ENCODE measurements at places on chromosomes 13 and 19.

DNA sequence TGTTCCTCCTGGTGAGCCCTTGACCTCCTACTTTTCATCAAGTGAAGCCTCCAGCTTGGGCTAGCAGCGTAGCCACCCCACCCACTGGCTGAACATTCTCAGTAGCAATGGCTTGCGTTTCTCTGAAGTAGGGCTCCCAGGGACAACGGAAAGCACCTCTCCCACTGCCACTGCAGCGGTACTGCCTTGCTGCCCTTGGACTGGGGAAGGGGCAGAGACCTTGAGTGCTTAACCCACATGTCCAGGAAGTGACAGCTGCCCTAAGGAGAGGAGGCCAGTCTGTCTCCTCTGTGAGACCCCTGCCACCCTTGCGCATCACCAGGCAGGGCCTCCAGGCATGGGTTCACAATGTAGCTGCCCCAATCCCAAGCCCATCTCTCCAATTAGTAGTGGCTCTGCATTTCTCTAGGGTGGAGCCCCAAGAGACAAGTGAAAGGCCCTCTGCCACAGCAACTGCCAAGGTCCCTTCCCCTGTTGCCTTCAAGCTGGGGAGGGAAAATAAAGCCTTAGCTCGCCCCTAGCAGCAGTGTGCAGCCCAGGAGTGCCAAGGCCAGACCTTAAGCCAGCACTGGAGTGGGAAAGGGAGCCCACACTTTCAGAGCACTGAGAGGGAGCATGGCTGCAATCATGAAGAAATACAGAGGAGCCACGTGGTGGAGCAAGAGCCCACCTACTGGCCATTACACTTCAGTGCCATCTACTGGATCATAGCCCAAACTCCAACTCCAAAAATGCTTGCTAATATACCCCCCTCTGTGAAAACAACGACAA is 175.9 kb upstream of the TRPC4 start:
- no peak for DNase-seq

DNA sequence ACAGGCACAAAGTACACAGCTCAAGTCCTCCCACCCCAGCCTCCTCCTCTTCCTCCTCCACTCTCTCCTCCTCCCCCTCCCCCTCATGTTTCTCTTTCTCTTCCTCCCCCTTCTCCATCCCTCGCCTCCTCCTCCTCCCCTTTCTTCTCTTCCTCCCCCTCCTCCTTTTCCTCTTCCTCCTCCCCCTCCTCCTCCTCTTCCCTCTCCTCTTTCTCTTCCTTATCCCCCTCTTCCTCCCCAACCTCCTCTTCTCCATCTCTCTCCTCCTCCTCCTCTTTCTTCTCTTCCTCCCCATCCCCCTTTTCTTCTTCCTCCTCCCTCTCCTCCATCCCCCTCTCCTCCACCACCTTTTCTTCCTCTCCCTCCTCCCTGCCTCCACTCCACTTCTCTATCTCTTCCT is 276.3 kb upstream of the TSHZ3 start:
- DNase-seq, result no peak

- DNase-seq, result no peak
These were observed 223.9 kb downstream of the LHFPL6 start for GRCh38 chr13:39379118-39379517.

GRCh38 chr19:50230379-50231351 is 27.2 kb downstream of the MYH14 start:
- no peak for DNase-seq

GRCh38 chr19:12646551-12646950 is 20.0 kb downstream of the MAN2B1 start:
- DNase-seq, result no peak

- no peak for DNase-seq
These were observed 13.3 kb downstream of the APOC1 start for GRCh38 chr19:44927746-44928145.

DNA sequence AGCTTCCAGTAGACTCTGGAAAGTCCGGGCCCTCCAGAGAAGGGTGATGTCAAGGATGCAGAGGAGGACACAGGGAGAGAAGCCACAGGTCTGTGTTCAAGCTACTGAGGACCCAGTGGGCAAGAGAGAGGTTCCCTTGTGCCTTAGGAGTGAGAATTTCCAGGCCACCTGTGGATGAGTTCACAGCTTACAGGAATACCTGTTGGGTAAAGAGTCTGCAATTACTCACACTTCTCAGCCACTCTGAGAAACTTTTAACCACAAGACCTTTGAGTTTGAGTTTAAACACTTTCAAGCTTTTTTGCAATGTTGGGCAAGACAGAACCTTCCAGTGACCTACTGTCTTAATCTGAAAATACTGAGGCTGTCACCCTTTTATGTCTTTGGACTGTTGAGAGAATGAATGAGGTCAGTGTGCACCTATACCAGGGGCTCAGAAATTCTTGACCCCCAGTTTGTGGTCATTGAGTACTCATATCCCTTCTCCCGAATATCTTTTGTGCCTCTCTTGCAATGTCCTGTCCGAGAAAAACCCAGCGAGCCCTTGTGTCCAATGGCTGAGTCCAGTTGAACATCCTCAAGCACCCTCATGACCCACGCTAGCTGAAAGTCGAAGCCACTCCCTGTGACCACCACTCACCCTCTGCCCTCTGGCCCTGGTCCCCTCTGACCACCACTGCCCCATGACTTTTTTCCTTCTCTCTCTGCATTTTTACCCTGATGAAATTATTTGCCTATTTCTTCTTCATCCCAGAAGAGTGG is 368.5 kb upstream of the ZNF507 start:
- no peak for DNase-seq

GRCh38 chr19:1690699-1691307 is 38.4 kb upstream of the TCF3 start:
- DNase-seq, result no peak

GRCh38 chr13:76745261-76746200 is 140.7 kb downstream of the KCTD12 start:
- no peak for DNase-seq

All from cerebellar nuclear complex (tissue), 1 donor.